ENCODE measurements at places on chromosomes 2 and 18.

- DNase-seq: no peak
Observed at GRCh38 chr18:7511106-7511505, 56.0 kb upstream of the PTPRM start.

DNA sequence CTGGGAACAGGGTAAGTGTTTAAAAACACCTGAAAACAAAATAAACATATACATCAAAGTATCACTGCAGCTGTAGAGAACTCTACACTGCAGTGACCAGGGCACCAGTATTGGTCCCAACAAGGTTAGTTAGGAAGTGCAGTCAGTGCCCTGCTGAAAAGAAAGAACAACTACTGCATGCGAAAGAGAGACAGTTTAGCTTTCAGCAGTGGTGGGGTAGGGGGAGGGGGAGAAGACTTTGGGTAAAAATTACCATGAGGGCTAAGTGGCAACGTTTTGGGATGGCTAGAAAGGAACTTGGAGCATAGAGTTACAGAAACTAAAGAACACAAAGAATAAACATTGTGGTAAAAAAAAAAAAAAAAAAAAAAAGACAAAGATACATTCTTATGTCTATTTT lies 112.1 kb downstream of the UPP2 start:
- DNase-seq: no peak

DNA sequence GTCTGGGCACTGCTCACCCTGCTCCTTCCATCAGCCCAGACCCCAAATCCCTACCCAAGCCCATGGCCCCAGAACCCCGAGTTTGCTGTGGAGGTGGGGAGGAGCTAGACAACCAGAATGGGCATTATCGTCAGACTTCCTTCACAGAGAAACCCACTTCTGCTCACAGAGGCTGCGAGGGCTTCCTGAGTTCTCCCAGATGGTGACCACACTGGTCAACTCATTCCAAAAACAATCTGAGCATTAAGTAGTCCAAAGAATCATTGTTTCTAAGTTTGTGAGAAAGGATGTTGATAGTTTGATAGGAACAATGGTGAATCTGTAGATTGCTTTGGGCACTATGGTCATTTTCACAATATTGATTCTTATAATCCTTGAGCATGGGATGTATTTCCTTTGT lies 60.2 kb downstream of the LRRC30 start:
- no peak for DNase-seq

- no peak for DNase-seq
Observed at GRCh38 chr2:221549143-221549542, 23.0 kb downstream of the EPHA4 start.

GRCh38 chr2:195442458-195443175 lies 214.4 kb upstream of the SLC39A10 start:
- no peak for DNase-seq

GRCh38 chr2:55618025-55618274 lies 528 bp upstream of the PPP4R3B start:
- no peak for DNase-seq

GRCh38 chr18:26971409-26971808 lies 105.9 kb upstream of the AQP4 start:
- no peak for DNase-seq

GRCh38 chr18:6482198-6482977 lies 67.7 kb upstream of the L3MBTL4 start:
- DNase-seq: no peak

GRCh38 chr2:12430407-12431133 lies 286.2 kb upstream of the TRIB2 start:
- no peak for DNase-seq

- no peak for DNase-seq
Observed at GRCh38 chr18:48991676-48992075, 40.9 kb upstream of the SMAD7 start.

DNA sequence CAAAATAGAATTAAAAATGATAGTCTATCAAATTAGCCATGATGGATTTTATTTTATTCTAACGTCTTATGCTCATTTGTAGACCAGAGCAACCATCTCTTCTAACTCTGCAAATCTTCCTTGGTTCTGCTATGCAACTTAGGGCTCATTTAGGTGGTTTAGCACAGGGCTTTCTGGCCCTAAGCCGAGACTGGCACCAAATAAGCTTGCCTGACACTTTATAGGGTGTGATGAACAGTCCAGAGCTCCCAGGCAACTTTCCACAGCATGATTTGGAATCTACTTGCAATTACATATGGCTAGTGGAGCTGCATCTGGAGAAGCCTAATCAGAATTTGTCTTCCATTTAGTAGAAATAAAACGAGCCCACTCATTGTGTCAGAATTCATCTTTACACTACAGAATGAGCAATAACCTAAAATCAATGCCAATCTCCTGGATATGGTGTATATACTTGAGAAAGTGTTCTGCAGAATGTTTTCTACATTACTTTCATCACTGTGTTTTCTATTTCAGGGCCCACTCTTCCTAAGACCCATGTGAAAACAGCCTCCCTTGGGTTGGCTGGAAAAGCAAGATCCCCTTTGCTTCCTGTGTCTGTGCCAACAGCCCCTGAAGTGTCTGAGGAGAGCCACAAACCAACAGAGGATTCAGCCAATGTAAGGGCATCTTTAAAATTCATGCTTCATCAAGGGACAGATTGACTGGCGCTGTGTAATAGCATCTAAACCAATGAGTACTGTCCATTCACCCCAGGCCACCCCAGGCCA lies 698.2 kb downstream of the MBD2 start:
- no peak for DNase-seq

DNA sequence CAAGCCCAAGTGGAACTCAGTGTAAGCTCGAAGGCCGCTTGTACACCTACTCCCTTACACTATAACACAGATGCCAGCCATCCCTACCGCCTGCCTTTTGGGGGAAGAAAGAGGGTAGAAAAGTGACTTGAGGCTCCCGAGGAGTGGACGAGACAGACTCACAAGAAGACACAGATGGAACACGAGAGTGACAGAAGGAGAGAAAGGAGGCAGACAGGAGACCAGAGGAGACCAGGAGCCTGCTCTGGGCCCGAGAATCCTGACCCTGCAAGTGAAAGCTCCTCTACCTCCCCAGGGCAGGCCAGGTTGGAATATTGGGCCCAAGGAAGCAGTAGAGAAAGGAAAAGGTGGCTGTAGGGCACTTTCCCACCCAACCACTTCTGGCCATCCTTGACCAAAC lies 23.4 kb upstream of the TNS1 start:
- no peak for DNase-seq

DNA sequence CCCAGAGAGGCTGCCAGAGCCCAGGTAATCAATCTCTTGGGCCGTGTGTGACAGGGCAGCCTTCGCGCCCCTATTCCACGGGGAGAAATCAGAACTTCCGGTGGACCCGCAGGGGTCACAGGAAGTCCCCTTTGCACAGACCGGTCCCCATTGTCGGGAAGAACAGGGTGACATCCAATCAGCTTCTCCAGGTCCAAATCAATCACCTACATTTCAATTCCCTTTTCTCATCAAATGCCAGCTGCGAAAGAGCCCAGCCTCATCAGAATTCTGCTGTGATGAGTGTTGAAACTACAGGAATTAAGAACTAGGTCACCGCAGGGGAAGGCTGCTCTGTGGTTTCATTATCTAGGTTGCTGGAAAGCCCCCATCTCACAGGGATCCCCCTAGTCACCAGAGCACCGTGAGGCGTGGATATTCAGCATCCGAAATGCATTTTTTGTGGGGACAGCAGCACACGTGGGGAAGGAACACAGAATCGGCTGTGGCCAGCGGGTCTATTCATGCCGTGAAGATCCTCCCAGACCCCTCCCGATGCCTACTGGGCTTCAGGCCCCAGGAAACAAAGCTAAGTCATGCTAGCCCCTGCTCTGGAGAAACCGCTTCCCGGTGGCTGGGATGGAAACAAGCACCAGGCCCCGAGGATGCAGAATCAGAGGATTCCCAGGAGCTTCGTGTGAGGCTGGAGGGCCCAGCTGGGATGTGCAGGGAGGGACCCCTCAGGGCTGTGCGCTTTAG lies 193.7 kb upstream of the ID2 start:
- DNase-seq: peak; percentile 27

DNA sequence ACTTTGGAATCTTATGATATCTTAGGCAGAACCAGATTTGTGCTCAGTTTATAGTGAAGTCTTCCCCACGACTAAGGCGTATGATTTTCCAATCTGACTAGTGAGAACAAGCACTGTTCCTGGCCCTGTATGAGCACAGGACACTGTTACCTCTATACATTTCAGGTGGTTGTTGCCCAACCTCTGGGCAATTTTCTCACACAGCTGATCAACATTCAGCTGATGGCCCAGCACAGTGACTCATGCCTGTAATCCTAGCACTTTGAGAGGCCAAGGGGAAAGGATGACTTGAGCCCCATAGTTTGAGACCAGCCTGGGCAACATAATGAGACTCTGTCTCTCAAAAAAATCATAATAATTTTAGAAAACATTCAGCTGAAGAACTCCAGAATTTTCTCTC lies 119.5 kb downstream of the ASXL3 start:
- no peak for DNase-seq

GRCh38 chr2:80506563-80506962 lies 202.0 kb upstream of the LRRTM1 start:
- no peak for DNase-seq

- DNase-seq: no peak
Observed at GRCh38 chr2:228614741-228615140, 433.3 kb upstream of the SPHKAP start.

GRCh38 chr2:199488772-199489400 lies 31.1 kb upstream of the SATB2 start:
- no peak for DNase-seq

- no peak for DNase-seq
Observed at GRCh38 chr2:241978670-241979069, 109.1 kb downstream of the RTP5 start.

- DNase-seq: no peak
Observed at GRCh38 chr2:57549642-57550102, 496.9 kb upstream of the VRK2 start.

DNA sequence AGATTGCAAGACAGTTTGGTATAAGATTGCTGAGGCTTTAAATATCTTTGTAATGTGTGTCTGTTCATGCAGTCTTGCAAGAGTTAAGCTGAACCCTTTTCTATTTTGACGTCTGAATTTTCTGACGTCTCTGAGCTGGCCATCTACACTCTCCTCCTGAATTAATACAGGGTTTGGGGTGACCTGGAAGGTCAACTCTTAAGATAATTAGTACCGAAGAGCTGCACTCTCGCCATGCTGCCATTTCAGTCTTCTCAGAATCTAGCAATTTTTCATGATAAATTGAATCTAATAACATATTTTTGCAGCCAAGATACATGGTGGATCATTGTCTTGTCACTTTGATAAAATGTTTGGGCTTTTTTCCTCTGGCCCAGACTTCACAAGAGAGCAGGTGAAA lies 1245.2 kb upstream of the CELF4 start:
- no peak for DNase-seq

DNA sequence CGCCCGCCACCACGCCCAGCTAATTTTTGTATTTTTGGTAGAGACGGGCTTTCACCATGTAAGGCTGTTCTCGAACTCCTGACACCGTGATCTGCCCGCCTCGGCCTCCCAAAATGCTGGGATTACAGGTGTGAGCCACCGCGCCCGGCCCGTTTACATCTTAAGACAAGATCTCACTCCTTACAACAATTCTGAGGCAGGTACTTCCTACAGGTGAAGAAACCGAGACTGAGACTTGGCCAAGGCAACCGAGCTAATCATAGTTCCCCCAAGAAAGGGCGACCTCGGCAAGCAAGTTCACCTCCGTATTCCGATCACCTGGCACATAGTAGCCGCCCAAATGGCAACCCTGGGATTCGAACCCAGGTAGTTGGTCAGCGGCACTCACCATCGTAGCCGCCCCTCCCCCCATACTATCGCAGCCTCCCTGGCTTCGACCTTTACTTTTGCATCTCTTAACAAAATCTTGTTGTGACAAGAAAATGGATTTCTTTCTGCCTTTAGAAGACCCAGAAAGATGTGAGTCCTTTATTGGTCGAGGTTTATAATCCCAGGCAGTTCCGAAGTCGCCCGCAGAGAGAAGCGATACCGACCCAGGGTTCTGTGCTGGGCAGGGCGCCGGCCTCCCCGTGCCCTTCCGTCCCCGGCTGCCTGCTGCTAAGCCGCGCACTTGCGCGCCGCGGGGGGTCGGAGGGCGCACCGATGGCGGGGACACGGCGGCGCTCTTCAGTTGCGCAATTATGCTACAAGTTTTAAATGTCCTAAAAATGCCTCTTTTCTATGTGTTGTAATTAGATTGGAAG lies 1.1 kb upstream of the FZD5 start:
- no peak for DNase-seq

GRCh38 chr2:127566576-127566975 lies 31.1 kb downstream of the MYO7B start:
- no peak for DNase-seq

DNA sequence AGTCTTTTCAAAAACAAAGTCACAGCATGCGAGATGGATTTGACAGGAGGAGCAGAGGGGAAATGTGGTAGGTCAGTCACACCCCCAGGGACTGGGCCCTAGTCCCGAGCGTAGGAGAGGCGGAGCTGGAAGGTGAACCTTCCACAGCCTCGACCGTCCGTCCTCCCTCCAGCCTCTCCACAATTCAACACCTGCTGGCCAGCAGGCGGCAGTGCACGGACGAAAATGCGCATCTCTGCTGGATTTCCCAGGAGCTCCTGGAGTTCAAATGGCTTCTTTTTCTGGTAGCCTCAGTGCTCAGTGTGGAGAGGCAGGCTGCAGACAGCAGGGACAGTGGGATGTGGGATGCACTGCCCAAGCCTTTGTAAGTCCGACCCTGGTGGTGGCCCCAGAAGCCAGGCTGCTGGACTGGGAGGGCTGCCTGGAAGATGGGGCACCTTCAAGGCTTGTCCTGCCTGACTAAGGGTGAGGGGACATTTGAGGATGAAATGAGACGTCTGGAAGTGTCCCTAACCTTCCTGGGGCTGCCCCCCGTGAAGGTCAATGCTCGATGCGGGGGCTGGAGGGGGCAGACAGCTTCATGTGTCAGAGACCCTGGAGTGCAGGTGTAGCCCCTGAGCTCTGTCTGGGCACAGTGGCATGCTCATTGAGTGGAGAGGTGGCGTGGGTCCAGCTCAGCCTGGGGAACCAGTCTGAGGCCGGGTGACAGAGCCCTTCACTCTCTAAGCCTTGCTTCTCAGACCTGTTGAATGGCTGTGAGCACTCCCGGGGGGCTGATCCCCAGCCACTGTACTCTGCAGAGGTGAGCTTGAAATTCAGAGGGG lies 189.5 kb downstream of the TFCP2L1 start:
- no peak for DNase-seq

- no peak for DNase-seq
Observed at GRCh38 chr2:218065239-218066006, 3.6 kb upstream of the RUFY4 start.

- DNase-seq: no peak
Observed at GRCh38 chr2:8892111-8892510, 54.7 kb upstream of the KIDINS220 start.

- DNase-seq: no peak
Observed at GRCh38 chr2:158740621-158741020, 54.5 kb upstream of the DAPL1 start.

GRCh38 chr2:241256168-241256545 lies 59.3 kb downstream of the HDLBP start:
- no peak for DNase-seq

GRCh38 chr18:67893916-67894315 lies 377.4 kb upstream of the DSEL start:
- DNase-seq: no peak

GRCh38 chr2:234203135-234203984 lies 152.9 kb downstream of the SPP2 start:
- DNase-seq: no peak

GRCh38 chr18:79847606-79848293 lies 50.0 kb downstream of the KCNG2 start:
- no peak for DNase-seq

Data from stimulated activated CD4-positive, alpha-beta T cell treated with anti-CD3 and anti-CD28 coated beads, Interleukin-15, amount 100 ng/mL, for 1 hour (primary cell).